NAMALWA (cell line): ENCODE measurements at places on chromosomes 2 and 18.

GRCh38 chr2:169107645-169108044, 38.3 kb downstream of the DHRS9 start:
- no peak for DNase-seq

GRCh38 chr2:850429-850828, 100.2 kb upstream of the SNTG2 start:
- peak; percentile 12 for DNase-seq

GRCh38 chr2:235406430-235406829, 87.4 kb upstream of the AGAP1 start:
- DNase-seq = no peak

DNA sequence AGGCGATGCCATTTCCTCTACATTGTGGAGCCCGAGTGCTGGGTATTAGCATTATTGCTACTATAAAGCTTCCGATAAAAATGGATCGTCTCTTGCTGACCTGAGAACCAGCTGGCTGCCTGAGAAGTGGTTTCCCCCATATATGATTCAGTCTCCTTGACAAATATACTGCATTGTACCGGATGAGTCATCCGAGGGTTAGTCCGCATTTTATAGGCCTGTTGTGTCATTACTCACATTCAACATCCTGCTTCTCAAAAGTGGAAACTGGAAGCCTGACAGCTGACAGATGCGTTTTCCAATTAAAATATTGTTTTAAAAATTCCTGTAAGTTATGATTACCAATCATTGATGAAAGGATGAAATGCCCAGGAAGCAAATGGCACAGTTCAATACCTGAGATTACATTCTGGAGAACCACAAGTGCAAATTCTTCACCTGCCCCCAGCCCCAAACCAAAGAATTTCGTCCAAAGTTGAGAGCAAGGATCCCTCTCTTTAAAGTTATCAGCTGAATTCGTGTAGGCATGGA, 65.7 kb downstream of the SPRED2 start:
- DNase-seq = no peak

GRCh38 chr18:34942276-34942675, 98.9 kb upstream of the MAPRE2 start:
- no peak for DNase-seq

GRCh38 chr18:76994086-76994654, 138.4 kb downstream of the MBP start:
- DNase-seq = no peak

DNA sequence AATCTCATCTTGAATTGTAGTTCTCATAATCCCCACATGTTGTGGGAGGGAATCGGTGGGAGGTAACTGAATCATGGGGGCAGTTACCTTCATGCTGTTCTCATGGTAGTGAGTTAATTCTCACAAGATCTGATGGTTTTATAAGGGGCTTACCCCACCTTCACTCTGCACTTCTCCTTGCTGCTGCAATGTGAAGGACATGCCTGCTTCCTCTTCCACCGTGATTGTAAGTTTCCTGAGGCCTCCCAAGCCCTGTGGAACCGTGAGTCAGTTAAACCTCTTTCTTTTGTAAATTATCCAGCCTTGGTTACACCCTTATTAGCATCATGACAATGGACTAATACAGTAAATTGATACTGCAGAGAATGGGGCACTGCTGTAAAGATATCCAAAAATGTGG, 57.9 kb downstream of the SCN7A start:
- no peak for DNase-seq

- no peak for DNase-seq
Observed at GRCh38 chr2:10757814-10758286, 36.4 kb downstream of the ATP6V1C2 start.

DNA sequence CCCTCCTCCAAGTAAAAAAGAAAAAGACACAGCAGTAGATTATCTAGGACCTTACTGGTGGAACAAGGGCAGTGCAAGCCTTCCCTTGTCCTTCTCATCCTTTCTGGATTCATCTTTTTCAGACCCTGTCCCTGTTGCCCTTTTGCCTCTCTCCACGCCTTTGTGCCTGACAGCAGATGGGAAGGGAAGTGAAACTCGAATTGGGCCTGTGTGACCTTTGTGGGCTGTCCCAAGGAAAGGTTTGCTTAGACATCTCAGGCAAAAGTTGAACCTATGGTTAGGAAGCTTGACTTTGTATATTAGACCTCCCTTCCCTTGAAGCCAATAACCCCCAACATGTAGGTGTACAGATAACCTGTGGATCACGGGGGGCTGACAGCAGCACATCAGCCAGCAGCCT, 185.3 kb downstream of the PRKCE start:
- peak; percentile 82 for DNase-seq

DNA sequence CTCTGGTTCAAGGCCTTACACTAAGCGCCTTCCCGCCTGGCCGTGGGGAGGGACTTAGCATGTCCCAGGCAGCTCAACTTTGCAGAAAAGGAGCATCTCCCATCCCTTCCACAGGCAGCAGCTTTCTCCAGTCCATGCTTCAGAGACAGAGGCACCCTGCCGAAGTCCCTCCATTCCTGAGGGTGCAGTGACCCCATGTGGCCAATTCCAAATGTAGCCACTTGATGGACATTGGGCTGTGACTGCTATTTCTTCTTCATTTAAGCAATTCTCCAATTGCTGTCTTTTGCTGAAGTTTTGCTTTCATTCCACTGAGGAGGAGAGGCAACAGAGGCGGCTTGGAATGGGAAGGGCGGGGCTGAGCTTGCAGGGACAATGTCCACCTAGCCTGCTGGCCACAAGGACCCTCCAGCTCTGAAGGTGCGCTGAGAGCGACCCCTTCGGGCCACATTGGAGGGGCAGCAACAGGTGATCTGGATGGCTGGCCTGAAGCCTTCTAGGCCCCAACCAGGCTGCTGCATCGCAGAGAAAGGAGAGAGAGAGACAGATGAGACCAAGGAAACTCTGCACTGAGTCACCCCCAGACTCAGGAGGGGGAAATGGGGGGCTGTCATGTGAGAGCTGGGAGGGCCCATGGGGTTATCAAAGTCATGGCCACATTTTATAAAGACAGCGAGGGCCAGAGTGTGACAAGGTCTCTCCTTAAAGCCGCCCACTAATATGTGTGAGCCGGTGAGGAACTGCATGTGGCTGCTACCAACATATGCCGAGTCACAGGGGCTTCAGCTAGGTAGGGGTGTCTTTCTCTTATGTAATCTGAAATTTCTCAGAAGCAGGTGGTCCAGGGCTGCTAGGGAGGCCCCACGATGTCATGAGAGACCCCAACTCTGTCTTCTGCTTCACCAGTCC, 61.3 kb downstream of the LONRF2 start:
- DNase-seq = peak; percentile 90

GRCh38 chr2:173493874-173494273, 139.2 kb downstream of the CDCA7 start:
- DNase-seq = no peak

DNA sequence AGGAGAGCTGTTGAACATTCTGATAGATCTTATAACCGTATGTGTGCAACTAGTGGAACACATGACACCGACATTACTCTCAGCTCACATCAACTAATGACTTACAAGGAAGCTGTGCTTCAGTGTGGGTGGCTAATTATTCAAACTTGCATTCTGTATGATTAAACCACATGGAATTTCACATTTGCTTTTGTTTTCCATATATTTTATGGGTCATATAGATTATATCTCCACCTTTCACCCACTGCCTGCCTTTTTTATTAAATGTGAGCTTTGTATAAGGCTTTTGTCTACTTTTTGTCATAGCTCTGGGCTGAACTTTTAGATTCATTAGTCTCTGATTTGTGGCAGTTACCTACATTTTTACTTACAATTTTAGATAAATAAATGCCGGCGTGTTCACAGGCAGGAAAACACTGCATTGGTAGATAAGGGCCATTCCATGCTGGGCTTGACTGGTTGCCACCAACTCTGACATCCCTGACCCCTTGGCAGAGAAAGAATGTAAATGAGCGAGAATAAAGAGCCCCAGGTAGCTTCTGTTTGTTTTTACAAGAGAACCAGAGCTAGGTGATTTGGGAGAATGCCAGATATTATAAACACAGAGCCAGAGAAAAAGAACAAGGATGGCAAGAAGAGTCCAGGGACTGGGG, 35.7 kb downstream of the LYPD6 start:
- no peak for DNase-seq

- peak; percentile 78 for DNase-seq
Observed at GRCh38 chr18:12744103-12744502, 41.3 kb downstream of the PSMG2 start.

DNA sequence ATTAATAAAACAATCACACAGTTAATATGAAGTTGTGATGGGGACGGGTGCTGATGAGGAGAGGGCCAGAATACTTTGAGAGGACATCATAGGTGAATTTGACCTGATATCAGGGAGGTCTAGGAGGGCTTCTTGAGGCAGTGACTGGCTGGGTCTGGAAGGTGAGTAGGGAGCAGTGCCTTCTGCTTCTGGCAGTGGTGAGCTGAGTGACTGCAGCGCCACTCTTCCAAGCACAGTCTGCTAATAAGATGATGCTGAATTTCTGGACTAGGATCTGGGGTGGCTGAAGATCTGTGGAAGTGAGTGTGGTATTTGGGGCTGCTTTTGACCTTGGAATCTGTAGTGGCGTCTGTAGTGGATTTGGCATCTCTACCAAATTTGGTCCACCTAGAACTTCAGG, 5.5 kb downstream of the DGKD start:
- DNase-seq = no peak

- no peak for DNase-seq
Observed at GRCh38 chr2:79936715-79937114, 367.8 kb downstream of the LRRTM1 start.

- no peak for DNase-seq
Observed at GRCh38 chr2:179692043-179692442, 169.4 kb downstream of the ZNF385B start.

GRCh38 chr18:78528411-78529258, 451.0 kb upstream of the SALL3 start:
- DNase-seq = no peak

DNA sequence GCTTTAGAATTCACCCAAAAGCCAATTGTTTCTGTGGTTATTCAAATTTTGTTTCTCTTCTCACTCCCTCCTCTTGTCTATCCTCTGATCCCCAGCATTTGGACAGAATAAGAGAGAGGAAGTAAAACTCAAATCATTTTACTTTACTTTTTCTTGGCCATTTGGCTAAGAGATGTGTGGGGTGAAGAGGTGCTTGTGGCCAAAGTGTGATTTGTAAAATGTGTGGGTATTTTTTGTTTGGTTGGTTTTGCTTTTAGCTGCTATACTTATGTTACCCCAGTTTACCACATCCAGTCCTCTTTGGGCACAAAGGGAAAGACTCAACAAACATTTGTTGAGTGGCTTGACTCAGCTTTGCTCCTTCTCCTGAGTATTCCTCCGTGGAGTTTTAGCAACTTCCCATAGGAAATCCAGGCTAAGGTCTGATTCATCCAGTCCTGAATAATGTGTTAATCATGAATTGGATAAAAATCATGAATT, 109.1 kb upstream of the CYP1B1 start:
- no peak for DNase-seq

DNA sequence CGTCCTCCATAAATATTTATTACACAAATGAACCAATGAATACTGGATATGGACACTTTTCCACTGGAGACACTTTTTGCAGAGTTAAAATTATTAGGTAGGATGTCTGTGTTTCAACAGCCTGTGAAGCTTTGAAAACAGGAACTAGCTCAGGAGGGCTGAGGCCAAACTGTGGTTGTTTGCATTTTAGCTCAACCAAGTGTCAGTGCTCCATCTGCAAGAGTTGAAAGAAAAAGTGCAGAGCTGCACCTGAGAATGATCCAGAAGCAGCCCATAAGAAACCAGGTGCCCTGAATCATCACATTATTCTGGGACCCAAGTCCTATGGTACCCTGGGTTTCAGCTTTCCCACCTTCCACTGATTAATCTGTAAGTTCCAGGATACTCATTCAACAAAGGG, 180.4 kb downstream of the TRIB2 start:
- DNase-seq = peak; percentile 37

DNA sequence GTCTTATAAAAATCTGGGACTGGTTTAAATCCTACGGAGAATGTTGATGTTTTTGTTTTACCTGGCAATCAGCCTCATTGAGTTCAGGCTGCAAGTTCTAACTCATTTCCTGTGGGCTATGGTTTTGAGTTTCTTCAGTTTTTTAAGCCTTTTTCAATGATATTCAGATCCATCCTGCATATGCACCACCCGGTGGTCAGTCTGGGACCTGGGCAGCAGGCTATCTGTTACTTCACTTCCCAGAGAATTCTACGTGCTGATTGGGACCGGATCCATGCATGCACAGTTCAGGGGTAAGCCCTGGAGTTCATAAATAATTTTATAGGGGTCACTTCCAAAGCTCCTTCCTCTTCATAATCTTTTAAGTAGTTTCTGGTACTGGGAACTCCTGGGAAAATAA, 339.2 kb upstream of the HNRNPA3 start:
- no peak for DNase-seq

DNA sequence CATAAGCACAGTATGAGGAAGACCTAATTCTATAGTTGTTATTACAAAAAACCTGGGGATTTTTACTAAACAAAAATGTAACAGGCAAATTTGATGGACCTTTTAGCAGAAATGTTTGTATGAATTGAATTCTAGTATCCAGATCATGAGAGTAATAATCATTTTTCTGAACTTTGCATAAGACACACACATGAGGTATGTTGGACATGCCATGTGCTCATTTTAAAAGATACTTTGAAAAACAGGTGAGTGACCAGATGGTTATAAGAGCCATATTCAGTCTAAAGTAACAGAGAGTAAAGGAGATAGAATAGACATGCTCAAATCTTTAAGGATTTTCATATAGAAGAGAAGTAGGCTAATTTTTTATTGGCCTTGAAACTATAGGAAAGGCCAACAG, 663.6 kb downstream of the NRXN1 start:
- DNase-seq = no peak

DNA sequence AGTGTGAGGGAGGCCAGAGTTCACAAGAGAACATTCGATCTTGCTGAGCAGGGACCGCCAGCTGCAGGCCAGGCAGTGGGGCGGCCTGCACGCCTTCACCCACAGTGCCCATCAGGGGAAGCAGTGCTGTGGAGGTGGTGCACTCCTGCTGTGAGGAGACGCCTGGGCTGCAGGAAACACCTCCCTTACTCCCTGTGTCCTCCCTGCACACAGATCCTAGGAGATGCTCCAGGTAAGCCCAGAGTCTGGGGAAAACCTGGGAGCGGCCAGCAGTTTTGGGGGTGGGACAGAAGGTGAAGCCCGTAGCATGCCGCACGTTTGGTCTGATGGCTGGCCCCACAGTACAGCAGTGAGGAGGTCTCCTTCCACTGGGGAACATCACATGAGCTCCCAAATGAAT, 180.8 kb upstream of the RAB6C start:
- DNase-seq = no peak

- no peak for DNase-seq
Observed at GRCh38 chr2:100383306-100383705, 34.2 kb downstream of the CHST10 start.

DNA sequence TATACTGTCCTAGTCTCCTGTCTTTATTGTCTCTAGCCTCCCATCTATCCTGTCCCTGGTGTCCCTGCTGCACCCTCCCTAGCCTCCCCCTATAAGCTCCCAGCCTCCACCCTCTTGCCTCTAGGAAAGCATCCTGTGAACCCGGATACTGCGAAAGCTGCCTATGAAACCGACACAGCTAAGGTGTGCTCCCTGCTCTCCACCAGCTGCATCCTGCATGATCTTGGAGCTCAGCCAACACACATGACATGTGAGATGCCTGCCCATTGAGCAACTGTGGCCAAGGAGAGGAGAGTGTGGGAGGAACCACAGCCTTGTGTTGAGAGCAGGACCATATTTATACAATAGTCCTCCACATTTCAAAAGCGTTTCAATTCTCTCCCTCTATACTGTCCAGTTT, 187.1 kb downstream of the ZBTB7C start:
- DNase-seq = peak; percentile 46

GRCh38 chr2:16202266-16203020, 262.1 kb downstream of the MYCN start:
- DNase-seq = no peak

- DNase-seq = no peak
Observed at GRCh38 chr2:102358496-102358895, 2.9 kb downstream of the IL18R1 start.
